ENCODE measurements at places on chromosomes 13 and 19. TPM values are rescaled to one million over a fixed set of nuclear protein-coding genes. Genes with fewer than 3 reads are reported as not detected.

CYP4F12 gene
- polyA plus RNA-seq = 1.7 TPM

SULT2A1 gene
- not detected for polyA plus RNA-seq

GRIK5 gene
- polyA plus RNA-seq = 0.35 TPM

KLK12 gene
- not detected for polyA plus RNA-seq

ONECUT3 gene
- not detected for polyA plus RNA-seq

RAP2A gene
- polyA plus RNA-seq = 8.4 TPM

NMRK2 gene
- polyA plus RNA-seq = 1,168 TPM

FGF9 gene
- polyA plus RNA-seq = 9.6 TPM

PSPN gene
- polyA plus RNA-seq = 0.88 TPM

SELENOV gene
- polyA plus RNA-seq = not detected

ZNF763 gene
- 11.0 TPM for polyA plus RNA-seq

LHB gene
- polyA plus RNA-seq = not detected

MYBPC2 gene
- polyA plus RNA-seq = 0.01 TPM

TLE2 gene
- 35.9 TPM for polyA plus RNA-seq

C19orf38 gene
- 0.66 TPM for polyA plus RNA-seq

QPCTL gene
- polyA plus RNA-seq = 4.5 TPM

FXYD3 gene
- 0.78 TPM for polyA plus RNA-seq

CD70 gene
- polyA plus RNA-seq = not detected

DCT gene
- polyA plus RNA-seq = 0.22 TPM

SIGLEC12 gene
- 0.10 TPM for polyA plus RNA-seq

PDX1 gene
- polyA plus RNA-seq = not detected

STOML3 gene
- not detected for polyA plus RNA-seq

LAIR1 gene
- 5.3 TPM for polyA plus RNA-seq

LRG1 gene
- polyA plus RNA-seq = 0.15 TPM

TEX29 gene
- polyA plus RNA-seq = 0.22 TPM

HCN2 gene
- 4.7 TPM for polyA plus RNA-seq

RTBDN gene
- not detected for polyA plus RNA-seq

TCF3 gene
- polyA plus RNA-seq = 20.1 TPM

LRRC63 gene
- polyA plus RNA-seq = not detected

SHD gene
- polyA plus RNA-seq = 0.03 TPM

EDDM13 gene
- polyA plus RNA-seq = 0.39 TPM

KL gene
- 0.80 TPM for polyA plus RNA-seq

TNNI3 gene
- 4,629 TPM for polyA plus RNA-seq

IL4I1 gene
- not detected for polyA plus RNA-seq

ZNF677 gene
- polyA plus RNA-seq = 14.3 TPM

Measured in heart right ventricle (tissue), 16 donors.